ENCODE measurements at places on chromosomes 3 and 15.

- peak; percentile 45 for DNase-seq
Measured at GRCh38 chr15:69719527-69720240, 267.1 kb downstream of the RPLP1 start.

DNA sequence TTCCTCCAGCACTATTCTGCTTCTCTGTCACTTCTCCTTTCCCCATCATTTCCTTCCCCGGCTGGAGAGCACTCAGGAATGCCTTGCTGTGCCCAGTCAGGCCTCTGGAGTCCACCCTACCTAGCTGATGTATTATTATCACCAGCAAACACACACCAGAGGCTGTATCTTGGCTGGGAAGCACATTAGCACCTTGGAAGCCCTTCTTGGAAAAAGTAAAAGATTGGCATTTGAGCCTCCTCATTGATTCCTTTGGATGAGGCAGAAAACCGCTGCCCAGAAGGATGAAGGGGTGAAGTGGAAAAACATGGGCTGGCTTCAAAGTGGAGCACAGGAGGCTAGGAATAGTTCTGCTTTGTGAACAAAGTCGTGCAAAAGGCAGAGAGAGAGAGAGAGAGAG is 244.3 kb downstream of the RPLP1 start:
- no peak for DNase-seq

DNA sequence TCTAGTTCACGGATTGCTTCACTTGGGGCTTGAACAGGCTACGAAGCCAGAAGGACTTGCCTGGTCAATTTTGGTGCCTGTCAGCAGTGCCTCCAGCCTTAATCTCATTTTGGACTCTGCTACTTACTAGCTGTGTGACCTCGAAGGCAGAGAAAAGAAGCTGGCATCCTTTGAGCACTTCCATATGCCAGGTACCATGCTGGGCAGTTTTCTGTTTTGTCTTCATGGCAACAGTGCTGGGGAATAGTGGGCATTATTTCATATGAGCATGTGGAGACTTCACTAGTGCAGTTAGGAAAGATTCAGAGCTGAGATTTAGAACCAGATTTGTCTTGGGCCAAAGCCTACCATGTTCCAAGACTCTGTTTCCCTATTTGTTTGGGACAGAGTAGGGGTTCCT is 92.2 kb downstream of the LRTM1 start:
- no peak for DNase-seq

DNA sequence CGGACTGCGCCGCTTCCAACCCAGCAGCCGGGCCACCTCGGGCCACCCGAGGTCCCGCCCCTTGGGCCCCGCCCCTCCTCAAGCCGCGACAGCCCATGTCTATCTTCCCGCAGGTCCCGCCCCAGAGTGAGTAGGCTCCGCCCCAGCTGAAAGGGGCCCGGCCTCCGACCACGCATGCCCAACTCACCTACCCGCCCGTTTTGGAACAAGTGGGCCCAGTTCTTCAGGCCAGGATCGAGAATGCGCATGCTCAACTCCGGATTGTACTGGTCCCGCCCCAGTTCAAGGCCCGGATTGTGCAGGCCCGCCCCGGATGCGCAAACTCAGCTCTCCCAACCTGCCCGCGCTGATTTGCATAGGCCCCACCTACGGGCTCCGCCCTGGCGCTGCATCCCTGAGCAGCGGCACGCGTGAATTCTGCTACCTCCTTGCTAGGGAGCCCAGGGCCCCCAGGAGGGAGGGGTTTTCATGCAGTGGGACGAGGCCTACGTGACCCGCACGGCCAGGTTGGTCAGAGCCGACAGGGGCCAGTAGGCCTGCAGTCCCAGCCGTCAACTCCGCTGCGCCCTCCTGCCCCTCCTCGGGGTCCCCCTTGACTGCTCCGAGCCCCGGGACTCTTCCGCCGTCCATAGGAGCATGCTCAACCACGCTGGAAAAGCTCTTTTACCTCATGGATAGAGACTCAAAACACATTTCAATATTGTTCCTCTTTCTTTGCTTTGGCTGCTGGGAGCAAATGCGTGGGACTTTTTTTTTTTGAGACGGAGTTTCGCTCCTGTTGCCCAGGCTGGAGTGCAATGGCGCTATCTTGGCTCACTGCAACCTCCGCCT is at the start of gene PFKFB4:
PFKFB4 (minus strand) TSS at position 8 of the 831 bp plus-strand sequence. CDS start 26 bp downstream, outside the sequence.
- peak; percentile 99 for DNase-seq

- no peak for DNase-seq
Measured at GRCh38 chr3:134463676-134464063, 22.1 kb downstream of the ANAPC13 start.

GRCh38 chr15:60138397-60138968 is 134.4 kb downstream of the FOXB1 start:
- DNase-seq: no peak

DNA sequence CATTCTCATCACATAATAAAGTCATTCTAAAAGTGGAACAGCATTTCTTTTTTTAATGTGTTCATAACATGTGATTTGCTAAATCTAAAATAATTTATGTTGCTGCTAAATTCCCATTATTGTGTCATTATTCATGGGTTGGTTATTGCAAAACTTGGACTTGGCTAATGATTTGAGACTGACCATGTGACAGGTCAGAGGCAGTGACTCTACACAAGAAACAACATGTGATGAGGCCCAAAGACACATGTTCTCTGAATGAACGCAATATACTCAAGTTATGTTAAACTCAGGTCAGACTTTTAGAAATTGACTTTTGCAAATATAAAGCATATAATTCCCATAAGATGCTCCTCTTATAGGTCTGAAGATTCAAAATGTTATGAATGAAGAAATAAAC is 566.1 kb downstream of the TBL1XR1 start:
- no peak for DNase-seq

GRCh38 chr3:114645392-114645791 is 351.6 kb downstream of the TIGIT start:
- no peak for DNase-seq

GRCh38 chr3:53170325-53171063 is 9.5 kb downstream of the PRKCD start:
- DNase-seq: no peak

DNA sequence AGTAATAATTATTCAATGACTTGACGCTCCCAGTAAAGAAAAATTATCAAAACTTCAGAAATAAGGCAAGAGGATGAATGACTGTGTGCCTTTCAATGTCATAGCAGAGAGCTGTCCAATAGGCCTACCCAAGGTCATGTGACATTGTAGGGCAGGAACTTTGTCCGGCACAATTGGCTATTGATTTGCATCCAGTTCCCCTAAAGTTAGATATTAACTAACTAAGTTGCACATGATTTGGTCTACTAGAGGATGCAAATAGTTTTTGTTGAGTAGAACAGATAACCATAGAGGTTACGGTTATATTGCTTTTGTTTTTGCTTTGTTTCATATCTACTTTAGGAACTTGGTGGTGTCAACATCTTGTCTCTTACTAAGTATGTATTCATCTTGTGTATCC is 127.9 kb upstream of the PFN2 start:
- no peak for DNase-seq

GRCh38 chr3:16510620-16511319 is 2.7 kb downstream of the RFTN1 start:
- no peak for DNase-seq

Measured in pons (tissue), 1 donor.